ENCODE measurements at places on chromosomes 11 and 22.

GRCh38 chr22:46185283-46185682 is 35.0 kb downstream of the PPARA start:
- H3K36me3 ChIP-seq, result peaks cover 10% of the 10 kb centered on the region
- no peak overlapping the region for H3K4me3 ChIP-seq
- H3K27me3 ChIP-seq, result no peaks in the 10 kb centered on the region
- no peak for DNase-seq

DNA sequence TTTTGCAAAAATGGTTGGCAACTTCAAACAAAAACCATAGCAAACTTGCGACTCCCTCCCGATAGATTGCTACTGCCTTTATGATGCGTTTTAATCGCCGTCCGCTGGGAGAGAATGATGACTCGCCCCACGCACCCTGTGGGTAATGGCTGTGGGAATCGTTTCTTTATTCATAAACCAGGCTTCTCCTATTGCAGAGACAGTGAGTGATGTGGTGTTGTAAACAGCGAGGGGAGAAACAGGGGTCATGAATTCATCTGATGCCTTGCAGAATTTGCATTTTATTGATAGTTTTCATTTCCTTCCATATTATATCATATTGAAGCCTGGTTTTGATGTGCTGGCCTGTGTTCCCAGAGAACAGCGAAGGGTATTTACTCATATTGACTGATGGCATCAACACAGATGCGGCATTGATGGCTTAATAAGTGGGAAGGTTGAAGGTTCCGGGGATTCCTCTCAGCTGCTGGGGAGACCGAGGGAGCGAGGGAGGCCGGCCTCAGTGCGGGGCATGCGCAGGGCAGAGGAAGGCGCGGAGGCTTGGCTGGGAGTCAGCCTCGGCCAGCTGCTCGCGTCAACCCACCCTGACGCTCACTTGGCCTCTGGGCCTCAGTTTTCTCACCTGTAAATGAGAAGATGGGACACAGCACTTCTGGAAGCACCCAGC is 41.3 kb downstream of the ARHGAP8 start:
- H3K27ac ChIP-seq, result no peak overlapping the region
- no peak for DNase-seq
- H3K27me3 ChIP-seq, result no peaks in the 10 kb centered on the region
- H3K36me3 ChIP-seq, result no peaks in the 10 kb centered on the region
- H3K4me1 ChIP-seq, result peaks cover 42% of the 10 kb centered on the region

GRCh38 chr11:36312611-36313472 is 16.8 kb downstream of the PRR5L start:
- H3K4me1 ChIP-seq, result no peaks in the 10 kb centered on the region
- no peak overlapping the region for H3K27ac ChIP-seq
- peak; percentile 86 for DNase-seq

DNA sequence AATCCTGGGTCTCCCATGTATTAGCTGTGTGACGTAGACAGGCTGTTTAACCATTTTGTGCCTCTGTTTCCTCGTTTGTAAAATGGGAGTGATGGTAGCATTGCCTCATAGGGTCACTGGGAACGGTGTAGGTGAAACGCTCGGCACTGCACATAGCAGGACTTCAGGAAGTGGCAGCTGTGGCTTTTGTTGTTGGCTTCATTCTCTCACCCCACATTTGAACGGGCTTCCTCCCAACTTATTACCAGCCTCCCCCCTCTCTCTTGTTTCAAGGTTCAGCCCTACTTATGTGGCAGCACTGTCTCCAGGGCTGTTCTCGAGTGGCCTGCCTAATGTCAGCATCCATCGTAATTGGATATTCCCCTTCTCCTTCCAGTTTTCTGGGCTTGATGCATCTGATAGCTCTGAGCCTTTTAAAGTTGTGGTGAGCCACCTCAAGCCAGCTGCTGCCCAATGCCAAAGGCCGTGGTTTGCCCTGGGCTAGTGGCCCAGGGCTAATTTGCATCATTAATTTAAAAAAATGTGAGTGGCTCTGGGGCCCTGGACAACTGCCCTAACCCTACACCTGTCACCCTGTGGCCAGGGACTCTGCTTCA is 217.8 kb upstream of the TBCEL start:
- DNase-seq, result no peak
- peaks cover 6% of the 10 kb centered on the region for H3K36me3 ChIP-seq
- peaks cover 15% of the 10 kb centered on the region for H3K4me1 ChIP-seq

GRCh38 chr22:46078241-46079092 is 71.9 kb upstream of the PPARA start:
- peak overlapping the region; percentile 94 for H3K27ac ChIP-seq
- H3K4me3 ChIP-seq, result peak overlapping the region; percentile 76

DNA sequence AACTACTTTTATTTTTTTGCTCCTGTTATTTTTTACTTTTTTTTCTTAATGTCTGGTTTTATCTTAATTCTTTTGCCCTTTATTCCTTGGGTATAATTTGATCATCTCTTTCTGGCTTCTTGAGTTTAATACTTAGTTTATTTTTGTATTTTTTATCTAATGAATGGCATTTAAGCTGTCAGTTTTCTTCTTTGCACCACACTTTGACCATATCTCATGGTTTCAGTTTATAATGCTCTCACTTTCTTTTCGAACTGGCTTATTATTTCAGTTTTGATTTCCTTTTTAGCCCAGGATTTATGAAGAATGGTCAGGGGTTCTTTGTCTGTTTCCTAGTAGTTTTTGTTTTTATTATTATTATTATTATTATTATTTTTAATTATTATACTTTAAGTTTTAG is 48.3 kb downstream of the QSER1 start:
- H3K4me3 ChIP-seq, result no peak overlapping the region
- no peaks in the 10 kb centered on the region for H3K27me3 ChIP-seq
- H3K36me3 ChIP-seq, result peaks cover 5% of the 10 kb centered on the region
- no peaks in the 10 kb centered on the region for H3K4me1 ChIP-seq

- no peak for DNase-seq
- H3K4me3 ChIP-seq, result no peak overlapping the region
- H3K27me3 ChIP-seq, result no peaks in the 10 kb centered on the region
- no peak overlapping the region for H3K27ac ChIP-seq
- no peaks in the 10 kb centered on the region for H3K36me3 ChIP-seq
Measured at GRCh38 chr22:24455751-24456426, 28.5 kb downstream of the ADORA2A start.

DNA sequence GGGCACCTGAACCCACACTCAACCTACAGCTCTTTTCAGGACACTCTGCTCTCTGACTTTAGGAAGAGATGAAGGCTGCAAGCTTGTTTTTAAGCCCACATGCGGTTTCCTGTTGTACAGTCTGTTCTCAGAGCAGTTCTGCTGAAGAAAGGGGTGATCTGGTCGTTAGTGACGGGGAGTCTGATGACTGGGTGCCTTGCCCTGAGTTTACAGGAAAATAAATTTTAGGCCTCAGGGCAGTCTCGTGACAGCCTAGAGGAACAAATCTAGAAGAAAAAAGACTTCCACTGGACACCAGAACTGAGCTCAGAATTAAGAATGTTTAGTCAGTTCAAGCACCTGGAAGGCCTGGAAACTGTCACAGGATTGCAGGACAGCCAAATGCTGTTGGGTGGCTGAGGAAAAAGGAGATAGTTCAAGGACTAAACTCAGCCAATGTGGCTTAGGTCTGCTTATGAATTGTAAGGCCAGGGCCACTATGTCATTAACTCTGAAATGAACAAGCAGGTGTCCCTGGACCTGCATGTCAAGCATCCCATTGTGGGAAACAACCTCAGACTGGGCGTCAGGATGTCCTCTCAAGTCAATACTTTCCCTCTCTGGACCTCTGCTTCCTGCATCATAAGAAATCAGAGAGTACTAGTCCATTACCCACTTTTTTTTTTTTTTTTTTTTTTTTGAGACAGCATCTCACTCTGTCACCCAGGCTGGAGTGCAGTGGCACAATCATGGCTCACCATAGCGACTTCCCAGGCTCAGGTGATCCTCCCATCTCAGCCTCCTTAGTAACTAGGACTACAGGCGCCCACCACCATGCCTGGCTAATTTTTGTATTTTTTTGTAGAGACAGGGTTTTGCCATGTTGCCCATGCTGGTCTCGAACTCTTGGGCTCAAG is 5.7 kb downstream of the PIK3IP1 start:
- peaks cover 29% of the 10 kb centered on the region for H3K4me1 ChIP-seq
- peaks cover 43% of the 10 kb centered on the region for H3K36me3 ChIP-seq
- no peak overlapping the region for H3K4me3 ChIP-seq
- no peaks in the 10 kb centered on the region for H3K27me3 ChIP-seq
- DNase-seq, result no peak

DNA sequence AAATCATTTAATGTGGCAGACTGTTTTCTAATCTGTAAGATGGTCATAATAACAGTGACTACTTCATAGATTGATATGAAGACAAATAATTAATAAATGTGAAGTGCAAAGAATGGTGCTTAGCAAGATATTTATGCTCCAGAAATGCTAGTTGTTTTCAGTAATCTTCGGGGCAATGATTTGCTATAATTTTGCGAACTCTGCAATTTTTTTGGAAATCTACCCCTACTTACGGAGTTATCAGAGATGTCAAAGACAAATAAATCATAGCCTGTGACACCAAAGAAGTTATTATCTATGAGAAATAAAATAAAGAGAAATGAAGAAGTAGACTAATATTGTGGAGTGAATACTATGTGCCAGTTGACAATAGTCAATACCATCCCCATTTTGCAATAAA is 634.1 kb upstream of the LRRC4C start:
- no peak for DNase-seq
- no peak overlapping the region for H3K4me3 ChIP-seq
- no peaks in the 10 kb centered on the region for H3K4me1 ChIP-seq
- no peaks in the 10 kb centered on the region for H3K36me3 ChIP-seq
- no peak overlapping the region for H3K27ac ChIP-seq
- H3K27me3 ChIP-seq, result no peaks in the 10 kb centered on the region

Measured in spinal cord (tissue), 10 donors.